ENCODE measurements at places on chromosomes 5 and 9.
A peak's percentile ranks its signal among the peaks of the same experiment; 100 is the strongest.

DNA sequence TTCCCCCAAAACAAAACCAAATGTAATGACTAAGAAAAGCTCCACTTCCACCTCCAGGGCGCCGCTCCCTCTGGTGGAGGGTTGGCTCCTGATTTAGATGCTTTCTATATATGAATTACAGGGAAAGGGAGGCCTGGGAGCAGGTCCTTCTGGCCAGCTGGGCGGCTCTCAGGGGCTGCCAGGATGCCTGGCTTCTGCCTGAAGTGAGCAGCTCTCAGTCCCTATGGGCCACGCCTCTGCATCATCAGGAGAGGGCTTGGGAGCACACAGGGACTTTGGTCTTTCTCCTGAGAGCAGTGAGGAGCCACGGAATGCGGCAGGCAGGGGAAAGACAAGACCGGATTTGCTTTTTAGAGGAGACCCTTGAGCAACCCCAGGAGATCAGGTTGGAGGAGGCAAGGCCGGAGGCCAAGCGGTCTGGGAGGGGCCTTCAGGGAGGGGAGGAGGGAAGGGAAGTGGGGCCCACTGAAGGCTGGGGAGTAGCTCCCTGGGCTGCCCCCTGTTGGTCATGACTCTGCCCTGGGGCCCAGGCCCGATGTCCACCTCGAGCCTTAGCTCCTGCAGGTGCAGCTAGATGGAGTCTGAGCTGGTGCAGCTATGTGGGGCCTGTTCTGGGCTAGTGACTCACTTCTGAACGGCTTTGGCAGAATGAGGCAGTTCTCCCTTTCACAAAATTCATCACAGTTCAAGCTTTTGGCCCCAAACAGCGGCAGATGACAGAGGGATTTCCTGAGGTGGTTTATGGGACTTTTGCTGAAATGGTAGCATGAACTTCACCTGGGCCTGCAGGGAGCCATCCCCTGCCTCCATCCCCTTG, 11.3 kb upstream of the GRHPR start:
- DNase-seq = peak; percentile 12

DNA sequence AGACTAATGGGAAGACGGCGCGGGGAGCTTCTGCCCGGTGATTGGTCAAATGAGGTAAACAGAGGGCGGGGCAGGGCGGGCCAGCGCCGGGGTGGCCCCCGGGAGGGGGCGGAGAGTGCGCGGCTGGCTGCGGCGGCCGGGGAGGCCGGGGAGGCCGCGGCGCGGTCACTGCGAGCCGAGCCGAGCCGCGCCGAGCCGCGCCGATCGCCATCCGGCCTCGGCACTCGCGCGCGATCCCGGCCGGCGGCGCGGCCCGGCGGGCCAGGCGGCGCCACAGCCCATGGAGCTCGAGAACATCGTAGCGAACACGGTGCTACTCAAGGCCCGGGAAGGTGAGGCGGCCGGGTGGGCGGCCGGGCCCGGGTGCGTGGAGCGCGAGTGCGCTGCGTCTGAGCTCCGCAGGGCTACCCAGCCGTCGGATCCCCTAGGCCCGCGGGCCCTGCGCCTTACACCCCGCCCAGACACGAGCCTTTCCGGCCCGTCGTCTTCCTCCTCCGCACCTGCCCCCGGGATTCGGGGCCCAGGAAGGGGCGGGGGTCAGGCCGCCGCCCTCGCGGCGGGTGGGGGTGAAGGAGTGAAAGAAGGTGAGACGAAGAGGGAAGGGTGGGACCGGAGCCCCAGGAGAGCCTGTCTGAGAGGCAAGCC, at the start of gene GRK6:
Gene GRK6, plus strand, starts transcription at position 111 of the 645 bp plus-strand sequence. Its CDS starts 170 bp downstream, at position 281.
- peak; percentile 82 for DNase-seq

DNA sequence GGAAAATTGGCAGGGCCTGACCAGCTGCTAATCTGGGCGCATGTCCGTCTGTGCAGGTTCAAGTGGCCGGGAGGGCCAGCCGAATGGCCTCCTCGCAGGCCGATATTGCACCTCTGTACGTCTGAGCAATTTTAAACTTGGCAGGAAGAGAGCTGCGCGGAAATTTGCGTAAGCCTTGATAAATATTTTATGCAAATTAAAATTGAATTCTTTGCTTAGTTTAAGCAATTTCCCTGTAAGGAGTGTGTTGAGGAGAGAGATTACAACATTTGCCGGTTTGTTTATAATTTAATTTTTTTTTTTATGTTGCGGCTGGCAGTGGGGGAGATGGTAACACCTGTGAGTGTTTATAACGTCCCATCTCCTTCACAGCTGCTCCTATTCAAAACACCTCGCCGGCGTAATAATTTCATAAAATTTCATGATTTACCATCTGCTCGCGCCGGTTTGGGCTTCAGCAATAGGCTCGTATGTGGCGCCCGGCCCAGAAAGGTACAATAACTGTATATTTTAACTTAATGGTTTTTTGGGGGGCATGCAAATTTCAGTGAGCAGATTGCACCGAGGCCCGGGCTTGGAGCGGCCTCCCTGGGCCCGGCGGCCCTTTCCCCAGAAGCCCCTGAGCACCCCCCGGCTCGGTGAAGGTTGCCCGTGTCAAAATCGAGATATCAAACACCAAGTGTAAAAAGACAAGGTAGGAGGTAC, 269.4 kb upstream of the MVB12B start:
- peak; percentile 59 for DNase-seq

DNA sequence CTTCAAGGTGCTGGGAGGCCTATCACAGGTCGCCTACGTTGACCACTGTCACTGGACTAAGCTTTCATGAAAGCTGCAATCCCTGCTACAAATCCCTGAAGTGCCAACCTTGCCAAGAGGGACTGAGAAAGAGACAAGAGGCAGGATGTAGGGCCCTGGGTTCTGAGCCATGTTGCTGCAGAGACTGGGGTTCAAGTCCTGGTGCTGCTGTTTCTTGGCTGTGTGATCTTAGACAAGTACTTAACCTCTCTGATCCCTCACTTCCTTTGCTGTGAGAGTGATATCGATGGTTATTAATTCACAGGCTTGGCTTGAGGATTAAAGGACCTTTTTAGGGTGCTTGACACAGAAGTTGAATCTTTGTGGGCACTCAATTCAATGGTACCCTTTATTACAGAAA, 15.5 kb downstream of the CSF1R start:
- no peak for DNase-seq

DNA sequence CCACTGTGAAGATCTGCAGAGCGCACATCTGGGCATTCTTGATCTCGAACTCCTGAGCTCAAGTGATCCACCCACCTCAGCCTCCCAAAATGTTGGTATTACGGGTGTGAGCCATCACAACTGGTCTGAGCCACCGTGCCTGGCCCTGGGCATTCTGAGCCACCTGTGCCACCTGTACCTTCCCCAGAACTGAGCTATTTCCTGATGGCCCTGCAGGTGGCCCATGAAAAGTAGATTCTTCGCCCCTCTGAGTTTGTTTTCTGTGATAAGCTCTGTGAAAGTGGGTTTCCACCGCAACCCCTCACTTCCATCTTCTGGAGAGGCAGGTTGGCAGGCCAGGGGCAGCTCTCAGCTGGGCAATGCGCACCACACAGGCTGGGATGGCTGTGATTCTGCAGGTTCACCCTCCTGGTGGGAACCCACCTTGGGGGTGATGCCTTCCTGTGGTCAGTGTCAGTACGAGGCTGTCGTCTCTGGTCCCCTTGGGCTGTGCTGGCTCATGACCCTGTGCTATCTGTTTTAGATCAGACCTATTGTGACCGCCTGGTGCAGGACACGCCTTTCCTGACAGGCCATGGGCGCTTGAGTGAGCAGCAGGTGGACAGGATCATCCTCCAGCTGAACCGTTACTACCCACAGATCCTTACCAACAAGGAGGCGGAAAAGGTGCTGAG, 11.3 kb downstream of the CARD19 start:
- DNase-seq = no peak

DNA sequence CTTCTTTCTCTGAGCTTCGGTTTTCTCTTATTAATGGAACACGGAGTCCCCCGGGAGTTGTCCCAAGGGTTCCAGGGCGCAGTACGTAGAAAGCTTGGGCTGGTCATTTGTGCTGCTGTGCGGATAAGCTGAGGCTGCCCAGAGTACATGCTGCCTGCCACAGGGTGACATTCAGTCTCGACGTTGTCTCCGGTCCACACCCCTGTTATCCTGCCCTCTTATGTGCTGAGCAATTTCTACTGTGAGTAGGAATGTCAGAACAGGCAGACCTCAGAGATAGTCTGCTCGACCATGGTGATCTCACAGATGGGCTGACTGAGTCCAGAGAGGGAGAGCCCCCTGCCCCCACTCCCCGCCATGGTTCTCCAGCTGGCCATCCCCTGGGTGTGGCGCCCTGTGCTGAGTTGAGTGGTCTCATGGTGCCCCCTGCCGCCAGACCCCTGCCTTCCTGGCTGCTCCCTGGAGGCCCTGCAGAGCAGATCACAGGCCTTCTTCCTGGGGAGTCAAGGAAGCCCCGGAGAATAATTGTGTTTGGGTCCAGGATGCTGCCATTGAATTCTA, 124.0 kb downstream of the RGS3 start:
- no peak for DNase-seq

GRCh38 chr9:115946530-115946929, 207.1 kb upstream of the PAPPA start:
- peak; percentile 80 for DNase-seq

All from DMS53 (cell line).